ENCODE measurements at places on chromosomes 3 and 15.

GRCh38 chr15:63434576-63435186, 53.0 kb upstream of the CA12 start:
- DNase-seq: no peak

- DNase-seq: no peak
Measured at GRCh38 chr15:81728726-81729125, 317.1 kb downstream of the MEX3B start.

DNA sequence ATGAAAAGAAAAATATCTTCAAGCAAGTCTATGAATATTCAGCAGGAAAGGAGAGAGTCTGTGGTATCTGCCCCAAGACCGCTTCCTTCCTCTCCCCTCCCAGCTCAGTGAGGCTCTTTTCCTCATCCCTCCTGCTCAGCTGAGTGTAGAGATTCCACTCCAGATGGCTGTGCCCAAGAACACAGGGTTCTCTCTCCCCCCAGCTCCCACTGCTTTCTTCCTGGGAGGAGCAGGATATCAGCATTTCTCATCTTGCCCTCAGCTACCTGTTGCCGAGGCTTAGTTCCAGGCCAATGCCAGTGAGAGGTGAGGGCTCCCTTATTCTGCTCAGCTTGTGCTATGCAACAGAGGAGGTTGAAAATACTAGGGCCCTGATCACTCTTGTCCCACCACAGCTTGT, 211.9 kb downstream of the SV2B start:
- DNase-seq: no peak

DNA sequence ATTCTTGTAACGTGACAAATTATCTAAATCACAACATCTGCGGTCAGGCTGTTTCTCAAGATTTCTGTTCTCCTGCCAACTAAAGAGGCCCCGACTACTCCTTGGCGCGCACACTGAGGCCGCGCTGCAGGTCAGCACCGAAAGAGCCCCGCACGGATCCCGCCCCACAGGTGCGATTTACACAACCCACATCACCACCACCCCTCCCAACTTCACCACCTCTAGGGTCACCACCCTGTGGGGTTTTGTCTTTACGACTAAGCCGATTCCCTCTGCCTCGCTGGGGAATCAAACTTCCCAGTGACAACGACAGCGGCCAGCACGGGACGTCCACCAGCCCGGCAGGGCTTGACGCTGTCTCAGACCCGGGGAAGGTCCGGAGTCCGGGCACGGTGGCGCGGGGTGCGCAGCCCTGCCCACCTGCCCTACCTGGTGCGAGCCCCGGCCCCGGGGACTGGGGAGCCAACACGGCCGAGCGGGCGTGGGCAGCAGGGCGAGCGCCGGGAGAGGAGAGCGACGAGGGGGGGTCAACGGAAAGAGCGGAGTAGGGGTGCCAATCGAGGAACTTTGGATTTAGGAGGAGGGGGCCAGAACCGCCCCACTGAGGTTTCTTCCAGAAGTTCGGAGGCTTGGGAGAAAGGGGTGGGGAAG, 764 bp downstream of the UACA start:
- no peak for DNase-seq

DNA sequence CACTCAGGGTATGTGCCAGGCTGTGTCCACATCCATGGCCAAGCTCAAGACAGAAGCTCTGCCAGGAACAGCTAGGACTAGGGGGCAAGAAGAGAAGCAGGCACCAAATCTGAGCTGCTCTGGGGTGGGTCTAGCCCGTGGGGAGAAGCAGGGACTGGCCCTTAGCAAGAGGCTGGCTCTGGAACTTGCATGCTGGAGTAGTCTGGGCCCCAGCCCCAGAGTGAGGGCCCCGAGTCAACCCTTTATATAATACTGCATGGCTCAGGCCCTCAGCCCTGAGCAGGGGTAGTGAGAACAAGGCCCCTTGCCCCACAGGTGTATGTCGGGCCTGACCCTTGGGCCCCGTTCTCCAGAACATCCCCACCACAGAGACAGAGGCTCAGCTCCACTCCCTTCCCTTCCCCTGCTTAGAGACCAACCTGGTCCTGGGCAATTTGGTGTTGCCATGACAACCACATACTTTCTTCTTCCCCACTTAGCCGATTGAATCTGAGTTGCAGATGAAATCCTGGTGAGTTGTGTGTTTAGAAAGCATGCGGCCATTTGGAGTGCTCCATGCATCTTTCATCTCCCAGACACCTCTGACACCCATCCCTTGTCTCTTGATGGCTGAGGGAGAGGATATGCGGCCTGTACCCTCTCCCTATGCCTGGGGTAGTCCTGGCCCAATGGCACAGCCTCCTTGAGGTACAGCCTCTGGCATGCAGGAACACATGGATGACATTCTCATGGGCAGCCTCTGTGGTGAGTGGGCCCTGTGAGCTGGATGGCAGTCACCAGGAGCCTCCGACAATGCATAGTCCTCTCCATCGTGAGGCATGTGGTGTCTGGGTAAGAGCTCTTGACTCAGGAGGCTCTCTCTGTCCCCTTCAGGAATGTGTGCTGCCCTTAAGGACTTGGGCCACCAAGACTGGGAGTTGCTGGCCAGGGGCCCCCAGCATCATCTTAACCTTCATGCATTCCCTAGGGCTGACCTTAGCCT, 29.2 kb upstream of the SFMBT1 start:
- no peak for DNase-seq

GRCh38 chr3:153767601-153768560, 353.3 kb upstream of the ARHGEF26 start:
- DNase-seq: no peak

DNA sequence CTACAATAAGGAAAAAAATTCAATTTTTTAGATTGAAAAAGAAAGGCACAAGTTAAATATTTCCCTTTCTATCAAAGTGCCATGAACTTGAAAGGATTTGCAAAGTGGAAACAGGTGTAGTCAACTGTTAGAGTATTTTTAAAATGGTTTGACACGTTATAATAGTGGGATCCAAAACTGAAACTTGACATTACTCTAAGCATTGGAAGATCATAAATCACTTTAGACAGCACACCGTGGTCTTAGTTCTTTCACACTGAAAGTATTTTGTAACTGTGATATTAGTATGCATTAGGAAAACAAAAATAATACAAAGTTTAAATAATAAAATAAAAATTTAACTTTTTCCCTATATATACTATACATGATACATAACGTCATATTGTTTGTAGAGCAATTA, 933.1 kb downstream of the EPHA3 start:
- DNase-seq: no peak

GRCh38 chr15:27176785-27177406, 205.9 kb downstream of the GABRG3 start:
- DNase-seq: no peak

DNA sequence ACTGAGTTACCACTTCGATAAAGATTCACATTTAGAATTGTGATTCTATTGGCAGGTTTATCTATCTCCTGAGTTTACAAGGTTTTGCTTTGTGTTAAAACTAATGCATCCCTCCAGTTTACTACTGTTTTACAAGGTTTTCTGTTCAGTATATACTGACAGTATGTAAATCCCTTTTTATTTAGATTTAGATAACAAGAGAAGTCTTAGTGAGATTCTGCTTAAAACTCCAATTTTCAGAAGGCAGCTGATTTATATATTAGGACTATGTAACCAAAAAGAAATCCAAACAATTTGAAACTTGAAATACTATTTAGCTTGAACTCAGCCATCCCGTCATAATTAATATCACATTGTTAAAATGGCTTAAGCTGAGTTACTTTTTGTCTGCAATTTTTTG, 619.2 kb downstream of the NAALADL2 start:
- DNase-seq: no peak

- DNase-seq: no peak
Measured at GRCh38 chr3:32435911-32436815, 44.5 kb downstream of the CMTM7 start.

GRCh38 chr15:78909791-78910228, 35.0 kb downstream of the CTSH start:
- DNase-seq: no peak

DNA sequence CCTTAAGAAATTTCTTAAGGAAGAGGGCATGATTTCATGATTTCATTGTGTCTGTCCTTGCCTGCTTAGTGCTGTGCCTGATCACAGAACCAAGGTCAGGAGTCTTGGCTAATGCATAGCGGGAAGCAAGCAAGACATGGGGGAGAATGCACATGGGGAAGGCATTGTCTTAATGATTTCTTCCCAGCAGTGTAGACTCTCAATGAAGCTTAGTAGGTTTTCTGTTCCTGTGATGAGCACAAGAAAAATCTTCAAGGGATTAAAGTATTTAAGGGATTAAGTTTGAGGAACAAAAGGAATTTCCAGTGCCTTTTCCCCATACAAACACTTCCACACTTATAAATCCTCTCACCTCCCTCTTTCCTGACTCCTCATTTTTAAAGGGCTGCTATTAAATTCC, 46.9 kb upstream of the SEMA6D start:
- DNase-seq: no peak

DNA sequence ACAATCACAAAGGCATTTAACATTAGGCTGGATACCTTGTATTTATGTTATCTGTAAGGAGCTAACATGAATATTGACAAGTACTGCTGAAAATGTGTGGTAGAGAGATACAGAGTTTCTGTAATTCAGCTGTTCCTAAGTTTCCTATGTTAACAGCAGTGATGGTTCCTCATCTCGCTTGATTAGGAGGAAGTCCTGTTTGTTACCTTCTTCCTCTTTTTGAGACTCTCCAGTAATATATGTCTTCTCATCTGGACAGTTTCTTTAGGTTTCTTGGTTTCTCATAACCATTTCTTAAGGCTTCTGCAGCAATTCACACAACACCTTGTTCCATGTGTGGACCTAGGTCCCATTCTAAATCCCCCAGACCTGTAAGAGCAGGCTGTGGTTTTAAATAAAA, 11.4 kb upstream of the PEX5L start:
- no peak for DNase-seq

DNA sequence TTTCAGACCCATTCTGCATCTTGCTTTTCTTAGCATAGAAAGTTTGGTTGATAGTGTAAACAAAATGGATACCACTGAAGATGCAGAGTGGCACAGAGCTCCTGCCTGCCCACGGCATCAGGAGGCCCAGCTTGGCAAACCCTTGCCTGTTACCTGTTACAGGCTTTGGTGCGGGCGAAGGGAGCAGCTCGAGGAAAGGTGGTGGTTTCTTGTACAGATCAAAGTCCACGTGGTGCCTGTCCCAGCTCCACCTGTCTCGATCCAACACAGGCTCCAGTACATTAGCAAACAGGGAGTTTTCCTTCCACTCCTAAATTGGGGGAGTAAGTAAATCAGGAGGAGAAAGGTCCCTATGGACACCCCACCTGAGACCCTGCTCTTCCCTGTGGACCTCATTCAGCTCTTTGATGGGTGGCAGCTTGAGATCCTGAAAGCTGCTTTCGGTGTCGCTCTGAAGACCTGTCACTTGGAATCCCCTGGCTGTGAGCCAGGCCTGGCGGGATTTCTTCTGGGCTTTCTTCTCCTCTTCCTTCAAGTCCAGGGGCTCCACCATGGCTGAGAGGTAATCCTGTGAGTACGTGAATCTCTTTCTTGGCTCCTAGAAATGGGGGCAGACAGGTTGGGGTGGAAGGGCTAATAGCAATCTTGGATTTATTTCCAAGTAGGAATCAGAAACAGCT, 35.7 kb downstream of the ACAD9 start:
- no peak for DNase-seq

Measured in AG04449 (cell line).